Activated naive CD4-positive, alpha-beta T cell treated with anti-CD3 and anti-CD28 coated beads, Interleukin-2, amount 10 ng/mL, durations not matched to agents 7 days and 5 days (primary cell): ENCODE measurements at places on chromosomes 3 and 15.

DNA sequence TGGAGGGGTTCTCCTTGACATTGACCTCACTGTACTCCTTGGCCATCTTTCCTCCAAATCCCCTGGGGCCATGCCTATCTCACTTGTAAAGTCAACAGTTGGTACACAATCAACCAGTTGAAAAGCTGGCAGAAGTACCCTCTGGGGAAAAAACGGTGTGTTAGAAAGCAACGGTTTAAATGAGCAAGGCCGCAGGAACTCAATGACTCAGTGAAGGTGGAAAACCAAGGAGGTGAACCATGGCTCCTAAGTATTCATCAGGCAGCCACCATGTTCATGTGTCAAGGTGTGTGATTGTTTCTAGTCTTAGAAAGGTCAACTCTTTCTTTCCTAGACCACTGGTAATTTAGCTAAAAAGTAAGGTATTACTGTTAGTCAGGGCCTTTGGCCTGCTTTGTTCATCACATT lies 130.9 kb upstream of the SATB1 start:
- DNase-seq = no peak

DNA sequence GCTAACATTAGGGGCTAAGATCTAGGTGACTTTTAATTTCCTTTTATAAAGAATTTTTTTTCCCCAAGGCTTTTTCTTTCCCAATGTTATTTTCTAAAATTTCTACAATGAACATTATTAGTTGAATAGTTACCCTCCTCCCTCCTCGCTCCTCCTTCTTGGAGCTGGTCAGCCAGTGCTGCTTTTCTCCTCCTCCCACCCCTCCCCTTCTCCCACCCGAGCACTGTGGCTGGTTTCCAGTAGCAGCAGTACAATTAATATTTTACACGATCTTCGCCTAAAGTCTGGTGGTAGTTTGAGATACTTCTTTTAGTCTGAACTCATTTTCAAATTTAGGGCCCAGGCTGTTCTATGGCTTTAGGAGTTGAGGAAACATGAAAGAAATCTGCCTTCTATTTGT lies 41.6 kb downstream of the EEFSEC start:
- no peak for DNase-seq

- DNase-seq = no peak
Observed at GRCh38 chr3:100563228-100563627, 46.2 kb upstream of the ADGRG7 start.

DNA sequence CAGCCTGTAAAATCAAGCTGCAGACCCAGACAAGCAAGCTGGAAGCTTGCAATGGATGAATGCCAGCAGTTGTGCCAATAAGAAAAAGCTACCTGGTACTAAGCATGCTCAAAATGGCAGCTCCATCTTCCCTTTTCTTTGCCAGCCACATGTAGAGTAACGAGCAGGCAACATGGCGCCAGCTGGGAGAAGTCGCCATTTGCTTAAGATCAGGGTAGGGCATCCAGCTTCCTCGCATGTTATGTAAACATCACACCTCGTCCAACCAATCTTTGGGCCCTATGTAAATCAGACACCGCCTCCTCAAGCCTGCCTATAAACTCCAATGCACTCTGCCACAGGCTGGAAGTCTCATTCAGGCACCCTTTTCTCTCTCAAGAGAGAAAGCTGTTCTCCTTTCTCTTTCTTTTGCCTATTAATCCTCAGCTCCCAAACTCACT lies 973.9 kb downstream of the FHIT start:
- DNase-seq = no peak
